RPMI8226 (cell line): ENCODE measurements at places on chromosomes 13 and 19.

DNA sequence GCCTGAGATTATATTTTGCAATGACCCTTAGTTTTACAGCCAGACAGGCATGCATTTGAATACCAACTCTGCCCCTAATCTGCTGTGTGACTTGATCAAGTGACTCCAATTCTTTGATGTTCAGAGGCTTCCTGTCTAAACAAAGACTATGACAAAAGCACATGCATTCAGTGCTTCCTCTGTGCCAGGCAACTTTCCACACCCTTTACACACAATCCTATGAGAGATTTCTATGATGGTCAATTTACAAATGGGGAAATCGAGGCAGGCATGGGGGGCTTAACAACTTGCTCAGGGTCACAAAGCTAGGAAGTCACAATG lies 3.7 kb upstream of the LYPD3 start:
- DNase-seq = no peak

DNA sequence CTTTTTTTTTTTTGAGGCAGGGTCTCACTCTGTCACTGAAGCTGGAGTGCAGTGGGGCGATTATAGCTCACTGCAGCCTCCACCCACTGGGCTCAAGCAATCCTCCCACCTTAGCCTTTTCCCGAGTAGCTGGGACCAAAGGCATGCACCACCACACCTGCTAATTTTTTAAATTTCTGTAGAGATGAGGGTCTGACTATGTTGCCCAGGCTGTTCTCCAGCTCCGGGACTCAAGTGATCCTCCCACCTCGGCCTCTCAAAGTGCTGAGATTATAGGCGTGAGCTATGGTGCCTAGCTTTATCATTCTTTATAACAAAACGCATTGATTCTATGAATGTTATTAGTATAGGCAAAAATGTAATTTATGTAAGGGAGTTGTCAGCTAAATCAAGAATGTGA lies 17.9 kb upstream of the LYPD3 start:
- no peak for DNase-seq

DNA sequence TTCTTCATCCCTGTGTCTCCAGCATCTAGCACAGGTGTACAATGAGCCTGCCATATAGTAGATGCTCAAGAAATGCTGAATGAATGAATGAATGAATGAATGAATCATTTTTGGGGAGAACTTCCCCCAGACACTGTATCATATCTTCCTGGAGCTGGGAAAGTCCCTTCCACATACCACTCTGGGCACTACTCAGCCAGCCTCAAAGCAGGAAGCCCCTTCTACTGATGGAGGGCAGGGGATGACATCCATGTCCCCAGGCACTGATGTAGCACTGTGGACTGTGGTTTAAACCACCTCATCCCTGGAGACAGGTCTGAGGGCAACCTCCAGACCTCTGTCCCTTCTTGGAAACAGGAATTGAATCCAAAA lies 4.8 kb downstream of the GNA15 start:
- no peak for DNase-seq

DNA sequence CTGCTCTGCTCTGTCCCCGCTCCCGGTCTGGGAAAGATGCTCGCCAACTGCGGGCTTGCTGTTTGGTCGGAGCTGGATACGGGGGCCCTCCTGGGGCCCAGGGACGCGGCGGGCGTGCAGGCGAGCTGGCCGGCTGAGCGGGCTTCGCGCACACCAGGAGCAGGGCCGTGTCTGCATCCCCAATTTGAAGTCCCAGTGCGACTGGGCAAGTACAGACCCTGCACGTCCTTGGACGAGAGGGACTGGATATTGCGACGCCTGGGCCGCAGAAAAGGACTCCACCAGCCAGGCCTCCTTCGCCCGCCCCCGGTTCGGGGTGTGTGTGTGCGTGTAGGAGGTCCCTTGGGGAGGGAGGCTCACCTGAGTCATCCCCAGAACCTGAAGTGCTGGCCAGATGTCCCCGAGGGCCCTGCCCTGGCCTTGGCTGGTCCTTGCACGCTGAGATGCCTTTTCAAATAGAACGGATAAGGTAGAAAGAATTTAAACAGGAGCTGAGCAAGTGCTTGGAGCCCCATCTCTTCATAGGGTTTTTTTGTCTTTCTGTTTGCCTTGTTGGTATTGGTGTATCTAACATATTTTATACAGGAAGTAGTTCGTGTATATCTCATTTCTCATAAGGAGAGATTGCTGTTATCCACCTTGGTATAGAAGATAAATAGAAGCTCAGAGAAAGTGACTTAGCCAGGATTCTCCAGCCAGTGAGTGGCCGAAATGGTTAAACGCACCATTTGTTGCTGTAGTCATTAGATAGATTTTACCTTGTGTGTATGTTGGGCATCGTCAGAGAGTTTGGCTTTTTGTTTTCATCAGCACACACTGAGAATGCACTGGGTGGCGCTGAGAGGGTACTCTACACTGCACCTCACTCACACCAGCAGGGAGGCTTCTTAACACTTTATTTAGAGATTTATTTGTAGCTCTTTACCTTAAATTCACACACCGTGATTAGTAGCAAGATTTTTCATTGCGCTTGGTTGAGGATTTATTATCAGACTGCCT lies 1.1 kb downstream of the NAXD start:
- no peak for DNase-seq

GRCh38 chr19:5035105-5035761 lies 66.3 kb downstream of the KDM4B start:
- DNase-seq = no peak

GRCh38 chr13:32028711-32029110 lies 2.9 kb upstream of the FRY start:
- no peak for DNase-seq

GRCh38 chr19:34317311-34317927 lies 47.6 kb upstream of the GPI start:
- DNase-seq = no peak

- DNase-seq = no peak
These were observed 605.3 kb upstream of the SPRY2 start for GRCh38 chr13:80946008-80946802.

DNA sequence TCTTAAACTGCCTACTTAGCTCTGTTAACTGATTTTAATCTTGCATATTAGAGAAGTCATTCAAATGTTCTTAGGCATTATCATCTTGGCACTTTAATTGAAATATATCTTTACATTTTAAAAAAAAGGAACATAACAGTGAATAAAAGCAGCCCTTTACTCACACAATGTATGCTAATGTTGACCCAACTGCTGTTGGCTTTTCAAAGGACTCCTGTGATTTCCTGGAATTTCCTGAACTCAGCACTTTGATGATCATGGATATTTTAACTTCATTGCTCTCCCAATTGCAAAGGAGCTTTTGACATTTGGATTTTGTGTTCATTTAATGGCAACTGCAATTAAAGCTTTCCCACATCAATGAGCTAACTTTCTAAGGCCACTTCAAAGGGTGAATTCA lies 1230.3 kb downstream of the DIAPH3 start:
- DNase-seq = no peak

- peak; percentile 47 for DNase-seq
These were observed 68.6 kb downstream of the EFNB2 start for GRCh38 chr13:106466691-106467426.

DNA sequence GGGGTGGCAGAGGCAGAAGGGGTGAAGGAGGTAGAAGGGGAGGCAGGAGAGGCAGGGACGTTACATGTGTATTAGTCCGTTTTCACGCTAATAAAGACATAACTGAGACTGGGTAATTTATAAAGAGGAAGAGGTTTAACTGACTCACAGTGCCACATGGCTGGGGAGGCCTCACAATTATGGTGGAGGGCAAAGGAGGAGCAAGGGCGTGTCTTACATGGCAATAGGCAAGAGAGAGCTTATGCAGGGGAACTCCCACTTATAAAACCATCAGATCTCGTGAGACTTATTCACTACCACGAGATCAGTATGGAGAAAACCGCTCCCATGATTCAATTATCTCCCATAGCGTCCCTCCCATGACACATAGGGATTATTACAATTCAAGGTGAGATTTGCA lies 19.0 kb upstream of the ACOD1 start:
- no peak for DNase-seq

- DNase-seq = no peak
These were observed 4.0 kb upstream of the MCF2L start for GRCh38 chr13:112964971-112965492.

- DNase-seq = no peak
These were observed 290.1 kb downstream of the FOXO1 start for GRCh38 chr13:40376296-40376849.

- peak; percentile 42 for DNase-seq
These were observed 81.1 kb upstream of the SIAH3 start for GRCh38 chr13:45932676-45933075.

DNA sequence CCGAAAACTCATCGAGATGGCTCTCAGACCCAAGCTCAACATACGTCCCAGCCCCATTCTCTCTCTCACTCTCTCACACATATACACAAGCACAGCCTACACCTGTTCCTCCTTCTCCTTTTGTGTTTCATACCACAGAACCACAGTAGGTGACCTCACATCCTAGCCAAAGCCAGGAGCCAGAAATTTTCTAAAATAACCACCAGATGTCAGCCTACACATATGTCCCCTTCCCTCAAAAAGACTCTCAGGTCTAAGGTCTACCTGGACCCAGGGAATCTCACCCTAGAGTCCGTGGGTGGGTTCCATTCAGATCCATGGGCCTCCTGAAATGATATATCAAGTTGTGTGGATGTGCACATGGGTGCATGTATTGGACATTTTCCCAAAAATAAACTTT lies 104.2 kb upstream of the IPO5 start:
- peak; percentile 63 for DNase-seq

DNA sequence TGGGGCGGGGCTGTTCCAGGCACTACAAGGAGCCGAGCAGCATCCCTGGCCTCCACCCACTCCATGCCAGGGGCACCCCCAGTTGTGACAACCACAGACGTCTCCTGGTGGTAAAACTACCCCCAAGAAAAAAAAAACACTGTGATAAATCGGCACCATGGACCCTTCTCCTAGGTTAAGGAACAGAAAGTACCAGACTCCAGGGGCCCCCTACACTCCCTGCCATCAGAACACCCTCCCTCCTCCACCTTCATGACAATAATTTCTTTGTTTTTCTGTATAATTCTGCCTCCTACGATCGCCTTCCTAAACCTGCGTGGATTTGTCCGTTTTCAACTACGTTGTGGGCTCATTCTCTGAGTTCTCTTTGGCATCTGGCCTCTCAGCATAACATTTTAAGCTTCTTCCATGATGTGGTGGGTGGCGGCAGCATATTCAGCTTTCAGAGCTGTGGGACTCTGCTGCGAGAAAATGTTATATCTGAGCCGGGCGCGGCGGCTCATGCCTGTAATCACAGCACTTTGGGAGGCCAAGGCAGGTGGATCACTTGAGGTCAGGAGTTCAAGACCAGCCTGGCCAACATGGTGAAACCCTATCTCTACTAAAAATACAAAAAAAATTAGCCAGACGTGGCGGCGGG lies 8.6 kb downstream of the TLE2 start:
- DNase-seq = no peak

DNA sequence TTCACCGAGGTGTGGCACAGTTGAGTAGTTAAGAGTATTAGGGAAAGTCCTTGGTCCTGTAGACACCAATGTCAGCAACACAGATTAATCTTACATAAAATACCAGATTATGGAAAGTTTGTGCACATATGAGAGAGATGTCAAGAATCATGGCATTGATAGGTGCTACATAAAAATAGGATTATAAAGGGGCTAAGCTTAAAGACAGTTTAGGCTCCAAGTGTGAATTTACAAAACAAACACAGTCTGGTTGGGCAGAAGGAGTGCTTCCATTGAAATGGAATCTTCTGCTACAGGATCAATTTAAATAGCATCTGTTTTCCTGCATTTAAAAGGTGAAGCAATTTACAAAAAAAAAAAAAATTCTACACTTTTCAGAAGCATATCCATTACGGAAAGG lies 292.9 kb downstream of the DNAJC15 start:
- DNase-seq = no peak

DNA sequence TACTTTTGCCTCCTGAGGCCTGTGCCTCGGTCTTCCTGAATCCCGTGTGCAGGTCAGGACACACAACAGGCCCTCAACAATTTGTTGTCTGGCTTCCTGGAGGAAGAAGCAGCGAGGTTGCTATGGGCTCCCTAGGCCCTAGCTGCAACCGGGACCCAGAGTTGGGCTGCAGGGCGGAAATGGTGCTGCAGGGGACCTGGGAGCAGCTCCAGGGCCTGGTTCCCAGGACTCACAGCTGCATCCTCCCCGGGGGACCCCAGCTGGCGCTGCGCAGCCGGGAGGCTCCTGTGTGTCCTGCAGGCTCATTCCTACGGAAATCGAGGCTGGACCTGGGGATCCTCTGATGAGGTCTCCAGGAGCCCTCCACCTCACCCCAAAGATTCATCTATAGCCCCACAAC lies 999 bp upstream of the TNFAIP8L1 start:
- no peak for DNase-seq

GRCh38 chr13:101481421-101481820 lies 28.9 kb downstream of the ITGBL1 start:
- no peak for DNase-seq
